ENCODE measurements at places on chromosomes 1 and 21.

- no peak for DNase-seq
Measured at GRCh38 chr1:111212634-111213335, 12.3 kb upstream of the DENND2D start.

DNA sequence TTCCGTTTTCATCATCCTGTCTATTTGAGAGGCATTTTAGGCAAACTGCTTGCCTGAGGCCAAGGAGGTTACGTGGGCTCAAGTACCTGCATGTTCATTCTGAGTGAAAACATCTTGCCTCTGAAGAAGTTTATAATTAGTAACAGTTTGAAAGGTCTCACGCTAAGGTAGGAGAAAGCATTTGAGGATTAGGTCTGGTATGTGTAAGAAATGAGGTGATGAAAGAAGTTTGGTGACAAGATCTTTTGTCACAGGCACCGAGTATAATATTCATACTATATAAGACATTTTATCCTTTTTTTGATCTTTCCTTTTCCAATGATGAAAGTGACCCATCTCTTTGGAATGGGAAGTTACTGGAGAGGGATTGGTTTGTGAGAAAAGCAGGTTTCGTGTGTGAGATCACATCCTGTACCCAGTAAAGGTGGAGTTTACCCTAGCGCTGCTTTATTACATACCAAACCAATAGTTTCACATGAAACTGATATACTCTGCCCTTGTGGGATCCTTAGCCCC lies 98.7 kb upstream of the PDC start:
- DNase-seq: peak; percentile 96

GRCh38 chr1:215523906-215524305 lies 43.2 kb upstream of the KCTD3 start:
- no peak for DNase-seq

DNA sequence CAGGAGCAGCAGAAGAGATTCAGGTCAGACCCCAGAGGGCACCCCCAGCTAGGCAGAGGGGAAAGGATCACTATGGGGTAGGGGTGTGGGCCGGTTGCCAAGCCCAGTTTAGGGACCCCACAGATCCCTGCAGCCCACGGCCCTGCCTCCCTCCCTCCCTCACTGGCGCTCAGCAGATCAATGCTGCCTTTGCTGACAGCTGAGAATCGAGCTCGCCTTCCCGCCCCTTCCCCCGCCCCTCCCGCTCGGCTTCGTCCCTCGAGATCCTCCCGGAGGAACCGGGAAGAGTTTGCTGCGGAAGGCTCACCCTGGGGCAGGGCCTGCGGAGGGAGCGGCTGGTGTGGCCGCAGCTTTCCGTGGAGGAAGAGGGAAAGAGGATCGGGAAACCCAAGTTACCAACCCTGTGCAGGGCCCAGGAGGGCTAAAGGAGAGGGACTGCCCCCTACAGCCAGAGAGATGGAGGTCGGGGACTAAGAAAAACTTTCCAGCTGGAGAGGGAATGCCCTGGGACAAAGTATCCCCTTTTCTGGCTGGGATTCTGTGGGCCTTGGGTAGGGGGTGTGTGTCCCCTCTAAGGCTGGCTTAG lies 1.1 kb upstream of the KCNQ4 start:
- no peak for DNase-seq

- DNase-seq: peak; percentile 10
Measured at GRCh38 chr1:158989424-158989823, 20.3 kb upstream of the IFI16 start.
